ENCODE measurements at places on chromosomes 1 and 21.

DNA sequence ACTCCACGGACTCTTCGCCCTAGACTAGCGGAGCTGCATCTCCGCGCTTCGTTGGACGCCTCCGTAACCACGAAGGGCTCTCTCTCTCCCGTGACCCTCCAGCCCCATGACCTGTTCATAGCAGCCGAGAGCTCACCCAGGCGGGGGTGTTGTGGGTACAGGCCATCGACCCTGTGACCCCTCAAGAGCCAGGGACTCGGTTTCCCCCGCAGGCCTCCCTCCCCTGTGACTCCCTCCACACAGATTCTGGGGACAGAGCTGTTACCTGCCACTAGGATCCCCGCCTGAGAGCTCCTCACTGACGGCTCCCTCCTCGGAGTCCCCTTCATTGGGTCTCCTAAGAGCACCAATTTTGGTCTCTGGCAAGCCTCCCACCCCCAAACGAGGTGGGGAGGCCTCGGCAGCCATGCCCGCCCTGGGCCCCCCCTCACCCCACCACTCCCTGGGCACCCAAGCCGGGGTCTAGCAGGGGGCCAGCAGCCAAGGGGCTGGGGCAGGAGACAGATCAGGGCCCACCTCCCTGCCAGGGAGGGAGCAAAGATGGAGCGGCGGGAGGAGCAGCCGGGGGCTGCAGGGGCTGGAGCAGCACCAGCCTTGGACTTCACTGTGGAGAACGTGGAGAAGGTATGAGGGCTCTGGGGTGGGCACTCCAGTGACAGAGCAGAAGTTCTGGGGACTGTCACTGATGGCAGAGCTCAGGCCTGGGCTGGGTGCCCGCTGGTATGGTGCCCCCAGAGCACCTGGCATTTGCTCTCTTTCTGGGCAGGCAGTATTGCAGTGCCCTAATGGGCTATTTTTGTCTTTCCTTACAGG, 517 bp downstream of the IPO13 start:
- no peak for DNase-seq

DNA sequence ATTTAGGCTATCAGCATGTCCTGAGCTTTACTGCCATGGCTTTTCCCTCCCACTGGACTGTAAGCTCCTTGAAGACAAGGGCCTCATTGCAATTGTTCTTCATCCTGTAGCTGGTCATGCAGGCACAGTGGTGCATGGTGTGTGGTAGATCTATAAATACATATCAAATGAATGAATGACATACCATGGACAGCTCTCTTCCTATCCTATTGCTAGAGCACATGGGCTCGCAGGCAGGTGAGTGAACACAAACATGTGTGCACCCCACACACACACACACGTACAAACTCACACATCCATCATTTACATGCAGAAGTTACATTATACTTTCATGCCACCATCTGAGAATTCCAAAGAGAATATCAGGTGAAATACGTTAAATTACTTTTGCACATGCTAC, 172.9 kb upstream of the RUNX1 start:
- DNase-seq = no peak

GRCh38 chr1:172167796-172168596, 252.5 kb upstream of the C1orf105 start:
- peak; percentile 78 for DNase-seq

GRCh38 chr1:66998972-66999371, 55.0 kb downstream of the SLC35D1 start:
- DNase-seq = no peak

DNA sequence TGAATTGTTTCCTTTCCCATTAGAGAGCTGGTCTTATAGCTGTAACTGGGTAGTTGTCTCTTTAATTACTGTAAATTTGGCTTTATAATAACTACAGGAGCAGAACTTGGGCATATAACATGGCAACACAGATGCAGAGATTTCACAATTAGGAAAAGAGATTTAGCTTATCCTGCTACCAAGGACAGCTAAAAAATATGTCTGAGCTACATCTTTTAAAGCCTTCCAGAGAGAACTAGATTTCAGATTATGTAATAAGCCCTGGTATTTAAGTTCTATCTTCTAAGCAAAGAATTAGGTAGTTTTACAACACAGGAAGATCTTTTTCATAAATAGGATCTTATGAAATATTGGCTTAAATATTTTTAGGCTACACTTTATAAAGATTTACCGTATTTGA, 313.8 kb downstream of the S1PR1 start:
- DNase-seq = no peak

- DNase-seq = no peak
Measured at GRCh38 chr1:38051079-38051543, 4.5 kb upstream of the POU3F1 start.

DNA sequence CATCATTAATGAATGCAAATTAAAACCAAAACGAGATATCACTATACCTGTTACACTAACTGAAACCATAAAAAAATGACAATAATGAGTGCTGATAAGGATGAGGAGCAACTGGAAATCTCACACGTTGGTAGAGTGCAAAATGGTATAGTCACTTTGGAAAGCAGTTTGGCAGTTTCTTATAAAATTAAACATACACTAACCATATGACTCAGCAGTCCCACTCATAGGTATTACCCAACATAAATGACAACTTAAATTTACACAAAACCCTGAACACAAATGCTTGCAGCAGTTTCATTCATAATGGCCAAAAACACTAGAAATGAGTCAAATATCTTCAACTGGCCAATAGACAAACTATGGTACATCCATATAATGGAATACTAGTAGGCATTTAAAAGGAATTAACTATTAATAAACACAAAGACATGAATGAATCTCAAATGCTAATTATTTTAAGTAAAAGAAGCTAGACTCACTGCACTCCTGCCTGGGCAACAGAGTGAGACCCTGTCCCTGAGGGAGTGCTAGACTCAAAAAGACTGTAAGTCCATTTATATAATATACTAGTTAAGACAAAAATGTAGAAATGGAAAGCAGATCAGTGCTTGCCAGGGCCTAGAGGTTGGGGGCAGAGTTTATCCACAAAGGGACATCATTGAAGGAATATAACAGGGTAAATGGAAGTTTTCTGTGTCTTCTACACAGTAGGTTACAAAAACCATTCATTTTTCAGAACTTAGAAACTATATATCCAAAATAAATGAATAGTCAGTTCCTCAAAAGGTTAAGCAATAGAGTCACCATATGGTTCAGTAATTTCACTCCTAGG, 77.4 kb downstream of the EIF4G3 start:
- no peak for DNase-seq

GRCh38 chr1:46401964-46402626, 8.0 kb downstream of the FAAH start:
- DNase-seq = peak; percentile 87

DNA sequence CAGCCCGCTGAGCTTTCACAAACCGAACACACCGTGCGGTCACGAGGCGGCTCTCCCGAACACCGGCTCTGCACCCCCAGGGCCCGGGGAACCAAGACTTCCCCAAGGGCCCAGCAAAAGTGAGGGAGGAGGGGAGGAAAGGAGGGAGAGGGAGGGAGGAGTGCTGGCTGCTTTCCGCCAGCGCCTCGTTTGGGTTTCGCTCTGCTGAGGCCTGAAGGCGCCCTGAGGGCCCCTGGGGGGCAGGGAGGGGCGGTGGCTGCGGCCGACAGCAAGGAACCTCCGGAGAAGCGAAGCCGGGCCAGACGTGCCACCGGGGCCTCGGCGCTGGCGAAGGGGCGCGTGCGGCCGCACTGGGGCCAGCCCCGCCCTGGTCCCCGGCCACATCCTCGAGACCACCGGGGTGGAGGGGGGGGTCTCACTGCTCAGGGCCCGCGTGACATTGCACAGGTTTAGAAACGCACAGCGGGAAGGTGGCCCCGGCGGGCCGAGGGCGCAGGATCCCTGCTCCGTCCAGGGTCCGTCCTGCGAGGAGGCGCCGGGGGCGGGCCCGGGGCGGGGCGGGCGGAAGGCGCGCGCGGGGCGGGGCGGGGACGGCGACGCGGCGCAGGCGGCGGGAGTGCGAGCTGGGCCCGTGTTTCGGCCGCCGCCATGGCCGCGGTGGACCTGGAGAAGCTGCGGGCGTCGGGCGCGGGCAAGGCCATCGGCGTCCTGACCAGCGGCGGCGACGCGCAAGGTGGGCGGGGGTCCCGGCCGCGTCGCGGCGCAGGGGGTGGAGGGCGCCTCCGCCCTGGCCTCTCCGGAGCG, at the start of gene PFKL:
TSS of gene PFKL (plus strand) at position 596 of the 804 bp plus-strand sequence. CDS start at position 649, 53 bp downstream.
- DNase-seq = no peak

GRCh38 chr1:214363386-214363785, 82.4 kb downstream of the SMYD2 start:
- DNase-seq = no peak

DNA sequence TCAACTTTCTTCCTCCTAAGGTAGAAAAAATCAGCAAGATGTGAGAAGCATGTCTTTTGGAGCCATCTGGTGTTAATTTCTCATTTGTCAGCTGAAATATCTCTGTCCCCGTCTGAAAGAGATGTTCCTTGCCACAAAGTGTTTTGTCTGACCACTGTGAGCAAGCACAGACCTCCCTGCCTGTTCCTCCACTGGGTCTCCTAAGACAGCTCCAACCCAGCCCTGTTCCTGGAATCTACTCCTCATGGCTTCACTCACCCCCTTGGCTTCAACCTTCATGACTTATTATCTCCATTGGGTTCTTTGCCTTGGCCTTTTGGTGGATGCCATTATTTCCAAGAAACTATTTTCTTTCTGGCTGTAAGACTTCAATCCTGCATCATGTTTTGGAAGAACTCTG, 65.7 kb upstream of the CACHD1 start:
- no peak for DNase-seq

- DNase-seq = no peak
Measured at GRCh38 chr1:160192234-160192633, 1.9 kb downstream of the CASQ1 start.

GRCh38 chr1:73887412-73887811, 310.6 kb downstream of the LRRIQ3 start:
- DNase-seq = no peak
